ENCODE measurements at places on chromosomes 2 and 18.

DNA sequence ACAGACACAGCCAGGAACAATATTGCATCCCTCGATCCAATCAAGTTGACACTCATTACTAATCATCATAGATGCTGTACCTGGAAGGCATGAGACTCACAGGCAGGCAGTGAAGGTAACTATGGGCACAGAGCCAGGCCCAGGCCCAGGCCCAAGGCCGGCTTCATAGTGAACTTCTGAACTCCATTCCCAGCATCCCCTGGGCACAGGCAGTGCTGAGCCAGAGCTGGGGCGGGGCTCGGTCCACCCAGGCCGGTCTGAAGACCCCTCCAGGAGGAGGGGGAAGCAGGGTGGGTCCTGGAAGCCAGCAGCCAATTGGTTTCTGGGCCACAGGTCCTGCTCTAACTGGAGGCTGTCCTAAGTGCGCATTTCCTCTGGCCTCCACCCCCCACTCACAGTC lies 37.6 kb downstream of the MLPH start:
- no peak for DNase-seq

GRCh38 chr2:24702800-24703199 lies 90.4 kb downstream of the PTRHD1 start:
- peak; percentile 90 for DNase-seq

DNA sequence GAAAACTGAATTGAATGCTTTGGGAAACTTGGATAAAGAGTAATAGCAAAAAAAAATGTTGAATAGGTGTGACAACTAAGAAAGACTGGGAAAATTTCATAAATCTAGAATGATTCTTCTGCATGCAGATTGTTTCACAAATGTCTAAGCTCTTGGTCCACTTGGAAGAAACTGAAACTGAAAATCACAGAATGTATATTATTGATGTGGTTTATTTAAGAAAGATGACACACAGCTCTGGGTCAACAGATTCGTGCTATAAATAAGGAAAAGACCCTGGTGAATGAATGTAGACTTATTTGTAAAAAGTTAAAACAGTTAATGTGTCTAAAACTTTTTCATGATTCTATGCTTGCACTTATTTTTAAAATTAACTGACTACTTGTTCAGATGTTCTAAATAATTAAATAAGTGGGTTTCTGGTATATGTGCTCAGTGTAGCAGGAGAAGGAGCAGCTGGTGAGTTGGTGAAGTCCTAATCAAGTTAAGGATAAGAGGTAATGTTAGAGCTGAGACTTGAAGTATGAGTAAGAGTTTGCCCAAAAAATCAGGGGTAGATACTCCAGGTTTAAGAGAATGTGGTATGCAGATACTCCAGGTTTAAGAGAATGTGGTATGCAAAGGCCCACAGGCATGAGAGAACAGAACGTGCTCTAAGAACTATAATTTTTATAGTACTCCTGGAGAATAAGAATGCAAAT lies 24.5 kb downstream of the UGP2 start:
- DNase-seq: peak; percentile 39

DNA sequence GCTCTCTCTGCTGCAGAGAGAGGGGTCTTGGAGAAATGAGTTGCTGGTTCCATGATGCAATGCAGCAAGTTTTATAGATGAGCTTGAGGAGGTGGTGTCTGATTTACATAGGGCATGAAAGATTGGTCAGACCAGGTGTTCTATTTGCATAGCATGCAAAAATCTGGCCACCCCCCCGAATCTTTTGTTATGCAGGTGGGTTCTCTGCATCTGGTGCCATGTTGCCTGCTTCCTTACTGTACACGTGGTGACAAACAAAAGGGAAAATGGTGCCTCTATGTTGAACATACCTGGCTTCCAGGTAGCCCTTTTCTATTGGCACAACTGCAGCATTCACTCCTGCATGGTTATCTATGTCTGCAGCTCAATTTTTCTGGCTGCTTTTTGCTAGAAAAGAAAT lies 169.4 kb downstream of the GALNT1 start:
- DNase-seq: no peak

- no peak for DNase-seq
These were observed 4.0 kb downstream of the PTPN2 start for GRCh38 chr18:12879840-12880540.

DNA sequence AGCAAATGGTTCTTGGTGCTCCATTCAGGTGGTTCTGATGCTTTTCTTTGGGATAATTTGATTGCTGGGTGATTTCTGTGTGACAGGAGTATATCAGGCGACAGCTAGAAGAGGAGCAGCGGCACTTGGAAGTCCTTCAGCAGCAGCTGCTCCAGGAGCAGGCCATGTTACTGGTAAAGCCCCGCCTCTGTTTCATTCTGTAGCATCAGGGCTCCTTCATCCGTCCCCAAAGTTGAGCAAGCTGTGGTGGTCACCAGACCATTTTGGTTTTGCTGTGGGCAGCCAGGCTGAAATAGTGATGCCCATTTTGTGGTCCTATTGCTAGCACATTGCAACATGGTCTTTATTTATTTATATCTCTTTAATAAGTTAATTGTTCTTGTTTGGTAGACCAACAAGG lies 132.8 kb upstream of the IL1R2 start:
- DNase-seq: no peak

DNA sequence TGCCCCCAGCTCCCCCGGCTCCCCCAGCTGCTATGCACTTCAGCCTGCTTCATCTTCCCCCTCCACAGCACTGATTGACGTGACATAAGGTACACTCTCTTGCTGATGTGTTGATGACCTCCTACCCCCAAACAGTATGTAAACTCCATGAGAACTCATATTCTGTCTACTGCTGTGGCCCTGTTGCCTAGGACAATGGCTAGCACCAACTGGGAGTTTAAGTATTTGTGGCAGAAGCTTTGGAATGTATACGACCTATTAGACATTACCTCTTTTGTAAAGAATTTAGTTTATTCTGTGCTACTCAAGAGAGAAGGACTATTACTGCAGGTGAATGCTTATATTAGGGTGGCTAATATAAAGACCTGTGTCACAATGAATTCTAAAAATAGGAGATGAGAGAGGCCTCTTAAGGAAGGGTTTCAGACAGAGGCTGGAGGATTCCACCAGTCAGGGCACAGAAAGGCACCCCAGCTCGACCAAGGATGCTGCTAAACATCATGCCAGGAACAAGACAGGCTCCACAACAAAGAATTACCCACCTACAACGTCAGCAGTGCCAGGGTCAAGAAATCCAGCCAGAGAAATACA lies 60.6 kb downstream of the CABYR start:
- no peak for DNase-seq

GRCh38 chr2:46909771-46910419 lies 5.7 kb downstream of the MCFD2 start:
- DNase-seq: peak; percentile 84

GRCh38 chr2:113136828-113137775 lies 9.7 kb downstream of the IL1RN start:
- peak; percentile 73 for DNase-seq

GRCh38 chr2:8986327-8986976 lies 17.0 kb downstream of the MBOAT2 start:
- no peak for DNase-seq

DNA sequence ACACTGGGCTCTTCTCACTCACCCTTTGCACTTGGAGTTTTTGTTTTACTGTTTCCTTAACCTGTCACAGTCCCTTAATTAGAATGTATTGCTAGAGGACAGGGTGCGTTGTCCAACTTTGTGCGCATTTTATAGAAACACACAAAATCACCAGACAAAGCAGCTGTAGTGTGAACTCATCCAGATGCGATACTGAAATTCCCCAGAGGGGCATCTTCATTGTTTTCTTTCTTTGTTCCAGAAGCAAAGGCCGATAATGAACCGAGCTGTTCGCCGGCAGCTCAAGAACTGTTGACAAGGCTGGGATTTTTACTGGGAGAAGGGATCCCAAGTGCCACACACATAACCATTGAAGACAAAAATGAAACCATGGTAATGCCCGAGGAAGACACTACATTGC lies 137.6 kb downstream of the WDSUB1 start:
- DNase-seq: no peak

GRCh38 chr2:164984428-164984827 lies 29.1 kb upstream of the SLC38A11 start:
- DNase-seq: peak; percentile 44

- peak; percentile 76 for DNase-seq
These were observed 1.2 kb downstream of the RAPH1 start for GRCh38 chr2:203533676-203534591.

DNA sequence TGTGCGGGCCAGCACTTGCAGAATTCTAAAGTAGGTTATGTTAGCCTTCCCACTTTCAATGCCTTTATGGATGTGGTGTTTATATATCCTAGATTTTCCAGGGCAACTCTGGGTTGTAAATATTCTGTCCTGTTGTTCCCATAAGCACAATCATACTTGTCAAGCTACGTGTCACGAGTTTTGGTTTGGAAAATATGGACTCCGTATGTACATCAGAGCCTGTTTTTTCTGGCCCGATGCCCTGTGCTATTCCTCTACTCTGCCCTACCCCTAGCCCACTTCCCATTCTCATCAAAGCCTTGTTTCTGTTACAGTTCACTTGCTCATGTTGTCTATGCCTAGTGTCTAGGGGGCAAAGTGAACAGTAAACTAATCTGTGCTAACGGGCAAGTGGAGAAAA lies 27.0 kb upstream of the ZEB2 start:
- peak; percentile 29 for DNase-seq

DNA sequence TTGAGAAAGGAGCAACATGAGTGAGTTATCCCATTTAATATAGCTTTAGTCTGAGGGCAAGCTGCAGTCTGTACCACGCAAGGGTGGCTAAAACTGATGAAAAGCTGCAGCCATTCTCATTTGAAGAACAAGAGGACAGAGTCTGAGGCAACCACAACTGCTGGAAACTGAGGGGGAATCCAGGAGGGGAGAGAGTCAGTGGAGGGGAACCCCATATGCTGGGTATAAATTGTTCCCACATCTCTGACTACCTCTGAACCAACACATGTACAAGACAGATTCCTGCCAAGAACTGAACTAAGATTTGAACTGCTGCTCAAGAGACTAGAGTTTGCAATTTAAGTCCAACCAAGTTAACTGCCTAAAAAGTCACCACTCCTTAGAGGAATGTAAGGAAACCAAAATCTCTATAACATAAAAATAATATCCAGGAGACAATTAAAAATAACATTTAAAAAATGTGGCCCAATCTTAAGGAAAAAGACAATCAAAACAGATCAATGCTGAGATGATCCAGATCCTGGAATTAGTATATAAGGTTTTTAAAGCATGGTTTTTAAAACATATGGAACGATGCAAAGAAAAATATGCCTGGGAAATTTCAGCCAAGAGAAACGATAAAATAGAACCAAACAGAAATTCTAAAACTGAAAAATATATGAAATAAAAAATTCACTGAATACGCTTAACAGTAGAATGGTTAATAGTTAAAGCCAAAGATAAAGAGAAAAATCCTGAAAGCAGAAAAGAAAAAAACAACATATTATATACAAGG lies 11.2 kb downstream of the CWC22 start:
- DNase-seq: no peak

GRCh38 chr2:54657664-54658083 lies 65.8 kb upstream of the EML6 start:
- DNase-seq: peak; percentile 68

DNA sequence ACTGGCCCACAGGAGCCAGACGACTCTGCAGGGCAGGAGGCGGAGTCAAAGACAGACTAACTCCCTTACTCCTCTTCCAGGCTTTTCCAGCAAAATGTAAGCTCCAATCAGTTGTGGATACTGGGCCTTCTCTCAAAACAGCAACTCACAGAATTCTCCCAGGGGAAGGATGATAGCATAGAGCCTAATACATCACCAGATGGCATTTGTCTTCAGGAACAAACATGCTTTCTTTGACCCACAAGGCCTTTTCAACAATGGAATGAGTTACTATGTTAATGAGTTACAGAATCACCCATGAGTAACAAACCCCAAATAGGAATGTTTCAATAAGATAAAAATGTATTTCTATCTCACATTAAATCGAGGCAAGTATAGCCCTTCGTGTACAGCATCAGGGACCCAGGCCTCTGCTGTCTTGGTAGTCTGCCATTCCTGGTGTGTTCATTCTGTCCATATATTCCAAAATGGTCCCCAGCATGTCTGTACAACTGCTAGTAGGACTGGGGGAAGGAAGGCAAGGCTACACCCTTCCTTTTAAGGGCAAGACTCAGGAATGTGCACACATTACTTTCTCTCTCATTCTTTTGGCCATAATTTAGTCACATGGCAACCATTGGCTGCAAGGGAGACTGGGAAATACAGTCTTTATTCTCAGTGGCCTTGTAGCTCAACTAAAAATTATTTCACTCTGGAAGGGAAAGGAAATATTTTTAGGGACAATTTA lies 76.4 kb downstream of the BOD1L2 start:
- DNase-seq: no peak

DNA sequence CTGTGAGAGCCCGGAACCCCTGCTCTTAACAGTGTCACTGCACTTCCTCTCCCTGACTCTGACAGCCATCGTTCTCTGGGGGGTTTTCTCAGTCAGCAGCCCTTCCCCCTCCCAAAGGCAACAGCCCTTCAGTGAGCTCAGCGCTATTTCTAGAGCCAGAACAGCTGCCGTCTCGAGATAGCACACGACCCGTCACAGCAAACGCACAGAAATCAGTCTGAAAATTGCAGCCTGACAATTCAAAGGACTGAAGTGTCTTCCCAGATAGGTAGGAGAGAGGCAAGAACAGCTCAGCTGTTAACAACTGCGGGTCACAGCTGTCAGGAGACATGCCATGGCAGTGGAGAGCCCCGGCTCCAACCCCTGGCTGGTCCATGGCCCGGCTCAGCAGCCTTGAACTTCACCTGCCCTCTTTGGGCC lies 45.4 kb downstream of the ST8SIA5 start:
- no peak for DNase-seq

DNA sequence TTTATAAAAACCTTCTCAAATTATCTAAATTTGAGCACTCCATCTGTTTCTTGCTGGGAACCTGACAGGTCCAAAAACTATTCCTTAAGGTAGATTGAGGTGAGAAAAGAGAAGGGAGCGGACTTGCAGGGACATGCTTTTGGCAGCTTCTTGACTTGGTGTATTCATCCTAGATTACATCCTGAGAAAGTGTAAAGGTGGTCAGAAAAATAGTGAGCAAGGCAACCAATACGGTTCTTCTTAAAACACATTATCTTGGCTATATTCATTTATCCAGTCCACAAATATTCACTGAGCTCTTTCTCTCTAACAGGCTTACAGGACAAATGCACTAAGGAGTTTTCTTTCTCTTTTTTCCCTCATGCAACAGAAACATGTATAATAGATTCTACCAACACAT lies 230.0 kb downstream of the LRP1B start:
- DNase-seq: no peak

DNA sequence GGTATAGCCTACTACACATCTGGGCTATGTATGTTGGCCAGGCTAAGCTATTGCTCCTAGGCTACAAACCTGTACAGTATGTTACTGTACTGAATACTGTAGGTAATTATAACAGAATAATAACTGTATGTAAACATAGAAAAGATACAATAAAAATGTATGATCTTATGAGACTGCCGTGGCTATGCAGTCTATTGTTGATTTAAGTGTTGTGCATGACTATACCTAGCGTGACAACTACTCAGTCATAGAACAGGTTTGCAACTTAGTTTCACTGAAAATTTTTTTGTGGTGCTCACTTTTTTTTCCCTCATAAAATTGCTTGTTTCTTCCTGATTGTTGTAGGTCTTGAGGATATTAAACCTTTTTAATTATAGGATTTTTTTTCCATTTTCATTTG lies 25.9 kb downstream of the KCMF1 start:
- DNase-seq: no peak

Data from choroid plexus epithelial cell (primary cell).